ENCODE measurements at places on chromosomes 2 and 18. TPM values are rescaled to one million over a fixed set of nuclear protein-coding genes. Genes with fewer than 3 reads are reported as not detected.

The TPO gene
- total RNA-seq, result not detected

The IL36B gene
- total RNA-seq, result not detected

- H3K4me3 ChIP-seq, result no peak overlapping the region
- H3K27ac ChIP-seq, result no peak overlapping the region
- H3K36me3 ChIP-seq, result no peaks in the 10 kb centered on the region
- no peaks in the 10 kb centered on the region for H3K4me1 ChIP-seq
Measured at GRCh38 chr2:190156530-190157212, 94.1 kb upstream of the MSTN start.

DNA sequence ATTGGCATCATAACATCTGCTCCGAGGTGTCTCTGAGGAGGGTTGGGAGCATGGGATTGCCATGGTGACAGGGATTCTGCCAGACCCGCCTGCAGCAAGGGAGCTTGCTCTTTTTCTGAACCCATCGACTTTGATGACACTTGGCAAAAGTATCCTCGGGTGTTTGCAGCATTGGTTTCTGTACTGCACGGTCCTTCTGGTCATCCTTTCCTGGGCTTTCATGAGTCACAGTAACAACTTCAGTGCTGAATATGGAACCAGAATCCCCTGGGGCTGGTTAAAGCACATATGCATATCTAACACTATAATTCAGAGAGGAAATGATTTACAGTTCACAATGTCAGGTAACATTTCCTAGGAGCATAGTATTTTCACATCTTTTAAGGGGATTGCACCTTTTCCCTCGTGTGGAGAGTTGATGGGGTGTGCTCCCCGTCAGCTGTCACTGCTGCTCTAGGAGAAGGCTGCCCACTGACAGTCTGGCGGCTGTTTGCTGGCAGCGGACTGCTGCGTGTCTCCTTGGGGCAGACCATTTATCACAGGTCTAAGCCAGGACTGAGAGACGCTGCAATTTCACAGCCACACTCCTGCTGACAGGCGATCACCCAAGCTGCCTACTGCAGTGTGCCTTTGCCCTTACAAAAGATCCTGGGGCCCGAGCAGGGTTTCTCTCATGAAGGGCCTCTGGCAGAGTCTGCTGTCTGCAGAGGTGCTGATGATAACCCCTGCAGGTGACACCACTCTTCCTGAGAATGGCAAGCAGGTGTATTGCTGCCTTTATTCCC, 425.3 kb downstream of the THSD7B start:
- H3K4me3 ChIP-seq, result no peak overlapping the region
- no peaks in the 10 kb centered on the region for H3K36me3 ChIP-seq
- no peak overlapping the region for H3K27ac ChIP-seq
- no peaks in the 10 kb centered on the region for H3K27me3 ChIP-seq
- DNase-seq, result no peak
- H3K4me1 ChIP-seq, result no peaks in the 10 kb centered on the region

DNA sequence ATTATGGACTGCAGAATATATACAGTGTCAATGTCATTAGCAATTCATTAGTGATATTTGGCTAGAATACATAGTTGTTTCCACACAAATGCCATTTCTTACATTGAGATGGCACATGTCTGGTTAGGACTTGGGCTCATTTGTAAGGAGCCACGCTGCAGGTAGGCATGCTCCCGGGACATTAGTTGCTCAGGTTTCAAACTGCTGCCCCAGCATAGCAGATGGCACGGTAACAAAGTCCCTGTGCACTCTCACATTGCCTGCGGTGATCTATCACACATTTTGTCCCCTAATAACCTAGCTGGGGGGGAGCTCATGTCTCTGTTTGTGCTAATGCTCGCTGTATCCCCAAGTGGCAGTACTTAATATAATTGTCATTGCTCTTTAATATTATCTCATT, 185.1 kb downstream of the NEDD4L start:
- H3K4me3 ChIP-seq, result no peak overlapping the region
- H3K27me3 ChIP-seq, result no peaks in the 10 kb centered on the region

DNA sequence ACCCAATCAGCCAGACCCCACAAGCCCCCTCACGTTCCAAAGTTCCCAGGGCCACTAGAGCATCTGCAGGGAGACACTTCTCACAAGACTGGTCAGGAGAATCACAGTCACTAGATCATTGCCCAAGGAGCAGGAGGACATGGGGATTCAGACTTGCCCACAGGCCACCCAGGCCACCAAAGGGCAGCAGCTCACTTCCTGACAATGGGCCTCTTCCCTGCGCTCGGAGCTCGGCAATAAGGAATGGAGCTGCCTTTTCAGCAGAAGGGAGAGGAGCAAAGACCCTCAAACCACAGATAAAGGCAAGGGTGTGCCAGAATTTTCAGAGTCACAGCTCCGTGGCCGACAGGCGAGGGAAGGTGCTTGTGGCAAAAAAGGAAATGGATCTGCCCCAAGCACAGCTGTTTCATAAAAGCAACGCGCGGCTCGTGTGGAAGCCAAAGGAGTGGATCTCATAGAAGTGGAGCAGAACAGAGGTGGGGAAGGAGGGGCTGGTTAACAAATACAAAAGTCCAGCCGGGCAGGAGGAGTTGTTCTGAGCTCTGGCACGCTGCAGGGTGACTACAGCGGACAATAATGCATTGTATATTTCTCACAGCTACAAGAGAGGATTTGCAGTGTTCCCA, 72.1 kb downstream of the EDAR start:
- H3K4me3 ChIP-seq, result no peak overlapping the region
- no peak overlapping the region for H3K27ac ChIP-seq
- H3K27me3 ChIP-seq, result no peaks in the 10 kb centered on the region
- no peaks in the 10 kb centered on the region for H3K36me3 ChIP-seq
- no peaks in the 10 kb centered on the region for H3K4me1 ChIP-seq

- no peak overlapping the region for H3K27ac ChIP-seq
- H3K27me3 ChIP-seq, result peaks cover 5% of the 10 kb centered on the region
- H3K4me3 ChIP-seq, result no peak overlapping the region
- no peaks in the 10 kb centered on the region for H3K36me3 ChIP-seq
Measured at GRCh38 chr2:48749291-48750127, 6.0 kb downstream of the LHCGR start.

DNA sequence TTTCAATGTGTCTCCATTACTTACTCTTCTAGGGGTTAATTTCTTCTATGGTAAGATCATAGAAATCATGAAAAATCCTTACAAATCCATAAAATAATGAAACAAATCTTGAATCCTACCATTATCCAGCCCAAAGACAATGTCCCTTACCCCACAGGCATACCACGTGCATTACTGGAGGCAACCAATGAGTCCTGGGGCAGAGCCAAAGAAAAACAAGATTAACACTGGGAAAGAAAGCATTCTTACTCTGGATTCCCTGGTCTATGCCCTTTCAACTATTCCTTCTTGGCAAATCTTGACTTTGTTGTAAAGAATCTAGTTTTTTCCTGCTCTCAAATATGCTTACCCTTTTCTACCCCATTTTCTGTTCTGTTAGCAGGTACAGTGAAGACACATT, 3.1 kb upstream of the GALNT1 start:
- H3K4me3 ChIP-seq, result no peak overlapping the region
- H3K27ac ChIP-seq, result no peak overlapping the region
- no peaks in the 10 kb centered on the region for H3K27me3 ChIP-seq
- H3K36me3 ChIP-seq, result no peaks in the 10 kb centered on the region

DNA sequence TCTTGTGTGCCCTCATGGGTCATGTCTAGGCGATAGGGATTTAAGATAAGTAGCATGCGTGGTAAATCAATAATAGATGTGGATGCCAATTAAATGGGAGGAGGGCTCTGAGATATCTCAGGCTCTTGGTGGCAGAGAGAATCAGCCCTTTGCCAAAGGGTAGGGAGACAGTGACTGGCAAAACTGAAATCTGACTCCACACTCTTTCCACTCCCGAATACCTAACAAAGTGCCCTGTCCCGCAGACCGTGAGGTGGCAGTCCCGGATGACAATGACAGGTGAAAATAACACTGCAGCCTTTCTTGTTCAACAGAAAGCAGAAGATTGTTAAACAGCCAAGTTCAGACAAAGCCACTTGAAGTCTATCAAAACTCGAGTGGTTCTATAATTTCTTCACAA, 47.0 kb downstream of the C2orf76 start:
- H3K36me3 ChIP-seq, result no peaks in the 10 kb centered on the region
- H3K4me3 ChIP-seq, result no peak overlapping the region
- DNase-seq, result no peak
